ENCODE measurements at places on chromosomes 11 and 22.

DNA sequence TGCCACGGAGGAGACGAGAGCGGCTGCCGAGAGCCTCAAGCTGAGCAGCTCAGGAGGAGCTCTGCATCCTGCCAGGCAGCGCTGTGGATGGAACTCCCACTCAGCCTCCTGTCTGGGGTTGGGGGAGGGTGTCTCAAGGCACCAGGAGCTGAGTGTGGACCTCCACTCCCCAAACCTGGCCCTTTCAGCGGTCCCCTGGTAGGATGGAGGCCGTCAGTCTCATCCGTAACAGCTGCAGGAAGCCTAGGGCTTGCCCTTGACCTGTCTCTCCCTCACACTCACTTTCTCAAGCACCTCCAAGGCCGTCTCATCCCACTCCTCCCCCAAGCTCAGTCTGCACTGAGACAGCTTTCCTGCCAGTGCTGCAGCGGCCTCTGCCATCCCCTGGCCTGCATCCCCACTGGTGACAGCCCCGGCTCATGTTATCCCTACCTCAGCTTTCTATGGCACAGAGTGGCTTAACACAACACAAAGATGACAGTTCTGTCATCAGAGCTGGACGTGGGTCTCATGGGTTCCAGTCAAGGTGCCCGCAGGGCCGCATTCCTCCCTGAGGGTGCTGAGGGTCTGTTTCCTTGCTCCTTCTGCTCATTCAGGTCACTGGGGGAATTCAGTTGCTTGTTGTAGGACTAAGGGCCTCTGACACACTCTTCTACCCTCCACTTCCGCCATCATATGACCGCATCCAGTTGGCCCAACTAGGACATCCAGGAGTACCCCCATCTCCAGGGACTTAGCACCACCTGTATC lies 341.9 kb upstream of the B3GAT1 start:
- no peak for DNase-seq

GRCh38 chr22:28008649-28009048 lies 89.6 kb upstream of the PITPNB start:
- no peak for DNase-seq

DNA sequence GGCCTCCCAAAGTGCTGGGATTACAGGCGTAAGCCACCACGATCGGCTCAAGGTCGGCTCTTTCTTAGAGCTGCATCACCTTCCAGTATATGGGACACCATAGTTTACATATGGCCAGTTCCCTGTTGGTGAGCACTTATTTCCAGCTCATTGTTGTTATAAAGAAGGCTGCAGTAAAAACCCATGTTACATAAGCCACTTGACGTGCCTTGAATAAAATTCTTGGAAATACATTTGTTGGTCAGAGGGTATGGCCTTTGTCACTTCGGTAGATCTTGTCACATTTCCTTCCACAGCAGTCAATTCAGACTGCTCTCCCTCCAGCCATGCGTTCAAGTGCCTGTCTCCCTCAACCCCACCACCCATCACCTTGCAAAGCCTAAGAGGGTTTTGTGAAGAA lies 92.9 kb downstream of the PRR5L start:
- no peak for DNase-seq

GRCh38 chr11:32895471-32895870 lies 2.9 kb downstream of the QSER1 start:
- DNase-seq = no peak

- DNase-seq = no peak
Measured at GRCh38 chr11:134543241-134543640, 131.2 kb upstream of the B3GAT1 start.

DNA sequence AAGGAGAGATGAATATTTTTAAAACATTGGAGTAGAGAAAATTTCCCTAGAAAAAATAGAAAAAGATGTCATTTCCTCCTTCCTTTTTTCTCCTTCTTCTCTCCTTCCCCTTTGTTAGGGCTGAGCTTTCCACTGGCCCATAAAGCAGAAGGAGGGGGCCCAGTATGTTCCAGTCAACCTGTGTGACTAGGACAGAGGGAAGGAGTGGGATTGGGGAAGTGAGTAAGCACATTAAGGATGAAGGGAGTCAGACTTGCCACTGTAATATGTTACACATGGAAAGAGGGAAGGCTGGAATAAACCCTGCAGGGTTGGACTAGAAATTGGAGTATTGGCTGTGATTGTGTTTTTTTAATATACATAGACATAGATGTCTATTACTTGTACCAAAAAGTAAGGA lies 20.1 kb upstream of the SPINDOC start:
- DNase-seq = no peak

- DNase-seq = no peak
Measured at GRCh38 chr11:114057147-114057546, 2.4 kb upstream of the ZBTB16 start.

GRCh38 chr11:235609-235996 lies 539 bp downstream of the SIRT3 start:
- no peak for DNase-seq

- no peak for DNase-seq
Measured at GRCh38 chr11:56906683-56907148, 82.0 kb upstream of the OR5AK2 start.

- no peak for DNase-seq
Measured at GRCh38 chr11:75481223-75481921, 44.4 kb downstream of the GDPD5 start.

DNA sequence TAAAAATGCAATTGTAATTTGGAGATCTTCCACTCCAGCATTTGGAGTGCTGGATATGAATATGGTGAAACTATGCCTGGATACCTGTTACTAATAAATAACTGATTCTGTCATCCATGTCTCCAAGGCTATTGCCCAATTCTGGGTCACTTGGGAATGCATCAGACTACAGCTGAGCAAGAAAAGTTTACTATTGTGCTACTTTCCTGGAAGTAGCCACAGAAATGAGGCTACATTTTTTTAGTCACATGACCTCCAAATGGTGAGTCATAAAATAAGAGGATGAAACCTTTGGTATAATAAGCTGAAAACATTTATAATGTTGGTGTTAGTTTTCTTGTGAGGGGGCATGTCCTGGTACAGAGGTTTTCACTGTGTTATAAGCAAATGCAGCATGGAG lies 44.4 kb downstream of the DCDC1 start:
- DNase-seq = no peak

DNA sequence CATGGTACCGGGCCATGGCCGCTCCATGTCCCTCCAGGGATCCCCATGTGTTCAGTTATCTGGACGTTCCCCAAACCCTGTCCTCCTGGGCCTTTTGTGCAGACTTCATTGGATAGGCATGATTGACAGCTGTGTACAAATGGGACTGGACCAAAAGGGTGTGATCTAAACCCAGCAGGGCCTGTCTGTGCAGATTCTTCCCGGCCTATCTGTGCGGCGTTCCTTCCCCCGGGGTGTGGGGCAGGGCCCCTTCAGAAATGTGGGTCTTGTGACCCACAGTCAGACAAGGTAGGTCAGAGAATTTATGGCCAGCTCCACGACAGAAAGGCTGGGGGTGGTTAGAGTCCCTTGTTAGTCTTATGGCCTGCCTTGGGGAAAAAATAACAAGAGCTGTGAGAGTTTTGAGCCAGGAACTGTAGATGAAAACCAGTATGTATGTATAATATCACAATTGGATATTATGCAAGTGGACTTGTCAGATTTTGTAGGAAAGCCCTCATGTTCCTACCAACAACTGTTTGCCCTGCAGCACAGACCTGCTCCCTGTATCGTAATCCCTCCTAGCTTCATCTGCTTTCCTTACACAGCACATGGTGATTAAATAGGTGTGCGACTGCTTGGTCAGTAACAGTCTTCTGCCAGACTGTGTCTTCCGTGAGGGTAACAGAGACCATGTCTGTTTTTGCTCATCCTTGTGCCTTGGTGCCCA lies 31.7 kb downstream of the AP2A2 start:
- DNase-seq = no peak

DNA sequence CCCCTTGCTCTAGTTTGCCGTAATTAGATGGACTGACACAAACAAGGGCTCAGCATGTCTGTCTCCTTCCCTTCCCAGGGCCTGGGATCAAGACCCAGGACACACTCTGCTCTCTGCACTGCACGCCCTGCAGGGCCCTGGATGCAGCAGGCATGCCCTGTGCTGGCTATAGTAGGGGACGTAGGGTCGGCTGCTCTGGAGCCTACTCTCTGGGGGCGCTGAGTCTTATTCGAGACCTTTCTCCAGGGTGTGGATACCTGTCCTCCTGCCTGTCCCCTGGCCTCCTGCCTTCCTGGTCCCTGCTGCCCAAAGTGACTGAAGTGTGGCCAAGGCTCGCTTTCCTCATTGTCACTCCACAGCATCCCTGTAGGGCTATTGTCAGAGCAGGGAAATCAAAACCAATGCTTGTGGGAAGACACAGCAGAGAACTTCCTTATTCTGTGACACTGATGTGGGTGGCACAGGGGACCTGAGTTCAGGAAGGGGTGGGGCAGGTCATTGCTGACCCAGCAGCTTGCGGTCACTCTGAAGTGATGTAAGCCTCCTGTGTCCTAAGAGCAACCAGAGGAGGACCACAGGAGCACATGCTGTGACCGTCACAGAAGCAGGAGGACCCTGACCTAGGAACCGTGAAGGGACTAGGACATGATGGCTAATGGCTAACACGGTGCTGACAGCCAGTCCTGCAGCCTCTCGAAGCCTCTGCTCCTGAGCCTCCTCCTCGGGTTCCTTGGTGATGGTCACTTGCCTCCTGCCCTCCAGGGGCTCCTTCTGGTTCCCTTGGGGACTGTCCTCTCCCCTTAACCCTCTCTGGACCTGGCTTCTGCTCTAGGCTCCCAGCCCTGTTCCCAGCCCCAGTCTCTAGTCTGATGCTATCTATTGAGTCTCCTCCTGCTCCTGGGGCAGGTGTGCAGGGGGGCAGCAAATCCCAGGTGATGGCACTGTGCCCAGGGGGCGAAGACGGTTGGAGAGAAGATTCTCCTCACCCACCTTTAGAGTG lies 10.3 kb downstream of the APOBEC3A start:
- no peak for DNase-seq

- peak; percentile 58 for DNase-seq
Measured at GRCh38 chr11:94134651-94135512, 6.2 kb downstream of the PANX1 start.

DNA sequence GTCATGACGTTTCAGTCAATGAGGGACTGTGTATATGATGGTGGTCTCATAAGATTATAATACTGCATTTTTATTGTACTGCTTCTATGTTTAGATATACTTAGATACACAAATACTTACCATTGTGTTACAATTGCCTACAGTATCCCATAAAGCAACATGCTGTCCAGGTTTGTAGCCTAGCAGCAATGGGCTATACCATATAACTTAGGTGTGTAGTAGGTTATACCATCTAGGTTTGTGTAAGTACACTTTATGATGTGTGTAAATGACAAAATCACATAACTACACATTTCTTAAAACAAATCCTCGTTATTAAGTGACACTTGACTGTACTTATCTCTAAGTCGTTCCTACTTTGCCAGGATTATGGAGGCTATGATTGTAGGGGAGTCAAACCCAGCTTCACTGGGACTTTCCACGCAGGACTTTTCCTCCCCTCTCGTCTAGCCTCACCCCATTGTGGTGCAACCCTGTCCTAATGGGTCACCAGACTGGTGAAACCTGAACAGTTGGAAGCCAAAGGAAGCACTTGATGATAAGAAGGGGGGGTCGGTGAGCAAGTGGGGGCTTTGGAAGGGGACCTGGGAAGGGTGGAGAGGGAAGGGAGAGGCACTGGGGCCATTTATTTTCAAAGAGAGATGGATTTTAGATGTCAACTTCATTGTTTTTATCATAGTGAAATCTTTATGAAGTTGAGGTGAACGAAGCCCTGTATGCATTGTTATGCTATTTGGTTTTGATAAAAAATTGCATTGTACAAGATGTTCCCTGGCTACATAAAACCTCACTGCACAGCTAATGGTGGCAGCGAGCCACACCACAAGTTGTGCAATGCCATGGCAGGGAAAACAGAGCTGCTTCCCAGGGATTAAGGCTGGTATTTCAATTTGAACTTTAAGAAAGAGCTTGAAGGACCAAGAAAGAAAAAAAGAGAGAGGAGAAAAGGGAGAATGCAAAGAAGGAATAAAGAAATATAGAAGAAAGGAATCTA lies 129.1 kb downstream of the EHF start:
- DNase-seq = no peak

GRCh38 chr11:100887659-100888058 lies 200.6 kb downstream of the ARHGAP42 start:
- no peak for DNase-seq

DNA sequence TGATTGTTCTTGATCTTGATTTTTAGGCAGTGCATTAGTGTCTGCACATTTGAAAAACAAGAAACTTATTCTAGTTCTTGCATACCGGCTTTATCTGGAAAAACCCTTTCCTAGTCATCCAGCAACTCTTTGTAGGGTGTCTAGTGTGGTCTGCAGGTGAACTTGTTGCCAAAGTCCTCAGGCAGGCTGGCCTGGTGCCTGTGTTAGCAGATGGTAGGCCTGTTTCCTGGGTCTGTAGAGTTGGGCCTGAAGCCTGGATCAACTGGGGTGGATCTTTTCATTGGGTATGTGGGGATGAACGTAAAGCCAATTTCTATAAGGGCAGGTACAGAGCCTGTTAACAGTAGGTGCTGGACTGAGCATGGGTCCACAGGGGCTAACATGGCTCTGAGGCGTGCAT lies 5.6 kb upstream of the GLYATL1 start:
- DNase-seq = no peak

DNA sequence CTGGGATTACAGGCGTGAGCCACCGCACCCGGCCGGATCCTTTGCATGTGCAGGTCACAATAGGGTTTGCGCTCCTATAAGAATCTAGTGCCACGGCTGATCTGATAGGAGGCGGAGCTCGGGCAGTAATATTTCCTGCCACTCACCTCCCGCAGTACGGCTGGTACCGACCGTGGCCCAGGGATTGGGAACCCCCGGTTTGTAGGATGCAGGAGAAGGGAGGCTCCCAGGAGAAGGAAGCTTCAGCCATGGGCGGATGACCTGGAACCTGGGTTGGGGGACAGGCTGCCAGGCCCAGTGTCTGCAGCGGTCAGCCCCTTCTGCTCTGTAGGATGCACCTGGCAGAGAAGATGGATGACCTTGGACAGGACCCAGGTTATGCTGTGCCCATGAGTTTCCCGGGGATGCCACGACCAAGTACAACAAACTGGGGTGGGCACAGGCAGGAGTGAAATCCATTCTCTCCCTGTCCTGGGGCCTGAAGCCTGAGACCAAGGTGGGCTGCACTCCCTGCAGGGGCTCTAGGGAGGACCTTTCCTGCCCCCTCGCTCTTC lies 818.9 kb downstream of the BRD1 start:
- no peak for DNase-seq

DNA sequence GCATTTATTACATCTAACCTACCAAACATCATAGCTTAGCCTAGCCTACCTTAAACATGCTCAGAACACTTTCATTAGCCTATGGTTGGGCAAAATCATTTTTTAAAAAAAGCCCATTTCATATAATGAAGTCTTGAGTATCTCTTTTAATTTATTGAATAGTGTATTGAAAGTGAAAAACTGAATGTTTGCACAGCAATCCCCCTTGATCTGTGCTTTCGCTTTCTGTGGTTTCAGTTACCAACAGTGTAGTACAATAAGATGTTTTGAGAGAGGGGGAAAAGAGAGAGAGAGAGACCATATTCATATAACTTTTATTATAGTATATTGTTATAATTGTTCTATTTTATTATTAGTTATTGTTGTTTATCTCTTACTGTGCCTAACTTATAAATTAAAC lies 8.4 kb upstream of the MAP6 start:
- DNase-seq = no peak
